GM13977 (cell line): ENCODE measurements at places on chromosomes 7 and 10.

DNA sequence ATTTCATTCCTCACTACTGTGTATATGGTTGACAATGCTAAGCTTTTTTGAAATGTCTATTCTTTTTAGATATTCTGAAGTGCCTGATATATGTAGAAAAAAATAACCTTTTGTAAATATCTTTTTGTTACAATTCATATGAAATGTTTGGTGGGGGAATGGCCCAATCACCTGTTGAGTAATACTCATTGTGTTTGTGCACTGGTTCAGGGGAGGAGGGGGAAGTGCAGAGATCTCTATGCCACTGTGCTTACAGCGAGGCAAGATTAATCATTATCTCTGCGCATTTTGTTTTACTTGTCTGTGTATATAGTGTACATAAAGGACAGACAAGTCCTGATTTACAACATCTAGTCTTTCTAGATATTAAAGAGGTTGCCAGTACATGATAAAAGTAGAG lies 25.2 kb downstream of the NUP42 start:
- DNase-seq = no peak

- no peak for DNase-seq
Observed at GRCh38 chr7:25846722-25847121, 305.3 kb upstream of the NFE2L3 start.

GRCh38 chr10:34719746-34720145 lies 95.3 kb downstream of the PARD3 start:
- no peak for DNase-seq

GRCh38 chr7:30700941-30701340 lies 18.7 kb upstream of the CRHR2 start:
- no peak for DNase-seq

DNA sequence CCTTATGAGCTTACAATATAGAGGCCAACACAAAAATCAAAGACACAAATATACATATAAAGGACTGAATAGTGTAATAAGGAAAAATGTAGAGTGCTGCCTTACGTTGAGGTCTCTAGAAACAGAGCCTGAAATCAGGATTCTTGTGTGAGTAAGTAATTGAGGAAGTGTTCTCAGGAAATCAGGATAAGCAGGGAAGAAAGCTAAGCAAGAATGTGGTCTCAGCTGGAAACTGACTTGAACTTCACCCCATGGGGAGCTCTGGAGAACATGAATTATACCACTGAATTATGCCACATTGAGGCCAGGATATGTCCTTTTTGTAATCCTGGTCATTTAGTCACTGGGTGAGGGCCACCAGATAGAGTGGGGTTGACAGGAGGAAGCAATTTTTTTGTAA lies 191.9 kb downstream of the ETV1 start:
- DNase-seq = no peak

GRCh38 chr10:127836966-127837365 lies 55.8 kb downstream of the CLRN3 start:
- no peak for DNase-seq

GRCh38 chr10:83562381-83562780 lies 576.9 kb upstream of the GHITM start:
- no peak for DNase-seq

DNA sequence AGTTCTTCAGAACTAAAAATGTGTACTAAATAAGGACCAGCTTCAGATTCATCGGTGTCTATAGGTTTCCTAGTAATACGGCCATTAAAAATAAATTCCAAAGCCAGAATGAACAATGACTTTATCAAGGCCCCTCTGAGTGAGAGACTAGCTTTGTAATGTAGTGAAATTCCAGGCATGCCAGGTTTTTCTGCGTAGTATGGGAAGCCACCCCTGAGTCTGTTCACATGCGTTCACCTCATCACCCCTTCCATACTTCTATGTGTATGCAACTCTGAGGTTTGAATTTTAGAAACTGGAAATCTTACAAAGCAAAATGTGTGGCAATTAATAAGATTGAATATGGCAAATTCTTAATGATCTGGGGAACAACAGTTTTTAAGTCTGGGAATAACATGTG lies 24.5 kb downstream of the RNF32 start:
- DNase-seq = no peak

GRCh38 chr7:36904802-36905201 lies 180.5 kb upstream of the AOAH start:
- no peak for DNase-seq

- no peak for DNase-seq
Observed at GRCh38 chr7:49243521-49243920, 319.2 kb downstream of the CDC14C start.

GRCh38 chr7:72394016-72394415 lies 18.1 kb downstream of the CALN1 start:
- DNase-seq = no peak

GRCh38 chr7:29500719-29501118 lies 62.9 kb upstream of the PRR15 start:
- DNase-seq = no peak

DNA sequence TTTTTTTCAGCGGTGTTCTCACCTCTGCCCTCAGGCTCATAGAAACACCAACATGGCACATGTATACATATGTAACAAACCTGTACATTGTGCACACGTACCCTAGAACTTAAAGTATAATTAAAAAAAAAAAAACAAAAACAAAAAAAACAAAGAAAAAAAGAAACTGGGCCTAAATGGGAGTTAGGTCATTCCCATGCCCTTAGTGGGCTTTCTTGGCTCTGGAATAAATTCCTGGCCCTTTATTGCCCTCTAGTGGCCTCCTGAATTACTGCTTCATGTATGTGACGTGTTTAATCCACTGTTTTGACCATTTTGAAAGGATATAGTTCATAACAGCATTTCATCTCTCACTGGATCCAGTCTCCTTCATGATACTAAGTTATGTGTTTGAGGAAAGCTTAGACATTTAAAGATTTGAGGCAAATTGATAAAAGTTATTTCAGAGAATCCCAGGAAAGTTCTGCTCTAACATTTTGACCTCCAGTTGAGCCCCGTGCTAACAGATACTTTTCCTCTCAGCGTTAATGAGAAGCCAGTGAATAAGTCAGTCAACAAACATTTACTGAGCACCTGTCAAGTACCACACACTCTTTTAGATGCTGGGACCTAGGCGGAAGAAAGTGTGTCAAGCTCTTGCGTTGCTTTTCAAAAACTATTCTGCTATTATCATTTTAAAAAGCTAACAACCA lies 54.7 kb upstream of the SYPL1 start:
- DNase-seq = peak; percentile 49

DNA sequence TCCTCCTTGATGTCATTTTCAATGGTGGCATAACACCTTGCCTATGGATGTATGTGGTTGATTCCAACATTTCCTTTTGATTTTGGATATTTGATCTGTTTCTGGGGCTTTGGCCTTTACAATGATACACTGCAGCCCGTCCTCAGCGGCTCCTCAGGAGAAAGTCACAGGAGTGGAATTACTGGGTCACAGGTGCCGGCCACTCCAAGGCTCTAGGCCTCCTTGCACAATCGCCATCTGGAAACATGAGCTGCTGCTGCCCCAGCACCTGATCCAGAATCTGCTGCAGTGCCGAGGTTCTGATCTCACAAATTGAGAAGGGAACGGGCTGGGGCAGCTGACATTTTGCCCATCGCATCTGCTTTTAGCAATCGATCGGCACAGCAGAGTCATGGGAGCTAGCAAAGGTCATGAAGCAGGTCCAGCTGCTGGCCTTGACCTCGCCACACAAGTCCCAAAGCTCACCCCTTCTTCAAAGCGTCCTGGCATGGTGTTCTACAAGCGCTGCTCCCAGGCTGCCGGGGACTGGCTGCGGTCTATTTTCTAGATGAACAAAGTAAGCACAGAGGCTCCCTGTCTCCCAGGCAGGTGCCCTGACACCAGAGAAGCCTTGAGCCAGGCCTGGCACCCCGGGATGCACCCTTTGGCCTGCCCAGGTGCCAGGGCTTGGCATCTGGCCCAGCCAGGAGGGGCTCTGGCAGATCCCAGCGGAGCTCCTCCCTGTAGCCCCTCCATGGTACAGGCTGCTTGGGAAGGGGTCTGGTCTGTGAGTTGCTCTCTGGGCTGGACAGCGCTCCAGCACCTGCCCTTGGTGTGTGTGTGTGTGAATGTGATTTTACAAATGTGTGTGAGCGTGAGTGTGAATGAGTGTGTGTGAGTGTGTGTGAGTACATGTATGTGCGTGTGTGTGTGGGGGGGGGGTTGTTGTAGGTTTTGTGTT lies 201.8 kb downstream of the GLRX3 start:
- DNase-seq = no peak

- DNase-seq = no peak
Observed at GRCh38 chr7:14626076-14626475, 276.5 kb downstream of the DGKB start.

- no peak for DNase-seq
Observed at GRCh38 chr10:14349081-14349480, 18.4 kb upstream of the FRMD4A start.
